ENCODE measurements at places on chromosomes 16 and 17.

GRCh38 chr16:70664325-70665112, 18.2 kb downstream of the IL34 start:
- DNase-seq: no peak

- no peak for DNase-seq
These were observed 23.4 kb downstream of the ADAT1 start for GRCh38 chr16:75599452-75600277.

DNA sequence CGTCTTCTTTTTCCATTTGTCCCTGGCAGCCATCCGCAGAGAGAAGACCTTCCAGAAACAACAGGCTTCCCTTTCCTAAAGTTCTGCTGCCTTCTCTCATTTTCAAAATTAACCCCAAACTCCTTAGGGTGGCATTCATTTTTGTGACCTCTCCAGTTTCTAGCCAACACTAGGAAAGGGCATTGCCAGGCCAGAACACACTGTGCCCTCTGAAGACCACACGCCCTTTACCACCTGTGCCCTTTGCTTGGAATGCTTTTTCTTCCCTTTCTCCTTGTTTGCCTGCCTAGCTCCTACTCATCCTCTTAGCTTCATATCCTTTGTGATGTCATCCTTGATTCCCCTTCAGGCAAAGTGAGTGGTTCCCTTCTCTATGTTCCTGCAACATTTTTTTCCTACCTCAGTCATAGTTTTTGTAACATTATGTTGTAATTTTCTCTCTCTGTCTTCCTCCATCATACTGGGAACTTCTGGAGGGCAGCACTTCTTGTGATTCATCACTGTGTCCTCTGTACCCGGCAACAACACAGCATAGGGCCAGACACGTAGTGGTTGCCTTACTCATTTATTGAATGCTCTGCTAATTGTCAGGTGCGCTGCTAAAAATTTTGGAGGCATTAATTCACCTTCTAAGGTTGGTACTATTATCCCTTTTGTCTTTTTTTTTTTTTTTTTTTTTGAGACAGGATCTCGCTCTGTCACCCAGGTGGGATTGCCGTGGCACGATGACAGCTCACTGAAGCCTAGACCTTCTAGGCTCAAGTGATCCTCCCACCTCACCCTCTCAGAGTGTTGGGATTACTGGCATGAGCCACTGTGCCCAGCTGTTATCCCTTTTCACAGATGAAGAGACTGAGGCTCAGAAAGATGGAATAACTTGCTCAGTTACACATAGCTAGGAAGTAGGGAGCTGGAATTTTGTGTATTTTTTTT, 1.0 kb downstream of the KAT8 start:
- peak; percentile 65 for DNase-seq

DNA sequence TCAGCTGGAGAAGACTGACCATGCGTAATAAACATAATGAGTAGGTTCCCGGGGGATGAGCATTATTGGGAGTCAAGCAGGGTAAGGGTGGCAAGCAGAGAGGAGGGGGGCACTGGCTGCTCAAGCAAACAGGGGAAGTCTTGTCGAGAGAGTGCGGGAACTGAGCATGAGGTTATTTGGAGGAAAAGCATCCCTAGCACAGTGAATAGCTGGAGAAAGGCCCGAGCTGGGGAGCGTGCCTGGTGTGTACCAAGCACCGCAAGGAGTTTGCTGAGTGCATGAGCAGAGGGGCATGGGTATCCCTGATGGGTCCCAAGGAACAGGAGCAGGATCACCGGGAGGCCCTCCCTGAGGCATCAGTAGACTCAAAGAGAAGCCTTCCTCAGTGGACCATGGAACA, 17.2 kb downstream of the CYTH1 start:
- no peak for DNase-seq

DNA sequence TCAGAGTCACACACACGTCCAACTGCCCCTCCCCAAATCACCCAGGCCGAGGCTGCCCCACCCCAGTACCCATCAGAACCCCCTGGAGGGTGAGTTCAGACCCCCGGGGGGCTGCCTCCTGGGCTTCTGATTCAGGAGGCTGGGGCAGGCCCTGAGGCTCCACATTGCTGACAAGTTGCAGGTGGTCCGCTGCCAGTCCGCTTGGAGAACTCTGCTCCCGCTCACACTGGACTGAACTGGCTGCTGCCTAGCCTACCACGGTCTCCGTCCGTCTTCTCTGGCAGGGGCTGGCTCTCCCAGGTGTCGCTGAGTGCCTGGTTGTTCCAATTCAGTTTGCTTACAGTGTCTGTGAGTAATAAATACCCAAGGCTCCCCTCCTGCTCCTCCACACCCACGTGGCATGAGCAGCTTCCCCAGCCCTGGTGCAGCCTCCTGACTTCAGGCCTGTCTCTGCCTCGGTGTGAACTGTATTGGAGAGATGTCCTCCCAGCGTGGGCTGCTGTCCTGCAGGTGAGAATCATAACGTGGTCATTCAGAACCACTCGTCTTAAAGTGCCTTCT, 163.4 kb downstream of the LAT start:
- DNase-seq: no peak

DNA sequence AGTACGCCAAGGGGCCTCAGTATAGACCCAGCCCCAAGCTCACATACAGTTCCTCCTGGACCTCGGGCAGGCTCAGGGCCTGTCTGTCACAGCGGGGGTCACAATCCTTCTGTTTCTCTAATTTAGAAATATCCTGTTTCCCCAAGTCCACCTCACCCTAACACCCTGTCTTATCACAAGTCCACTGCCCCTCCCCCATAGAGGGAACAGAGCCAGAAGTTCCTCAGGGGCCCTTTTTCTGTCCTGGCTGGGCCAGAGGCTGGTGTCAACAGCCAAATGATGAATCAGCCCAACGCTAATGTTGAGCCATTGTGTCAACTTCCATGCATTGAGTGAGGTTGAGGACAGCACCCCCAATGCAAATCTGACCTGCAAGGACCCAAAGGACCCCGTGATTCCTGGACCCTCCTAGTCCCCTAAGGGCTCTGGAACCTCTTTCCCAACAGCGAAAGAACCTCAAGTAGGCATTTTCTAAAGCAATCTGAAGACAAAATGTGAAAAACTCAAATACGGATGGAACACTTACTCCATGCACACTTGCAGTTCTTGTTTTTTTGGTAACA, 58.6 kb downstream of the PECAM1 start:
- peak; percentile 74 for DNase-seq

DNA sequence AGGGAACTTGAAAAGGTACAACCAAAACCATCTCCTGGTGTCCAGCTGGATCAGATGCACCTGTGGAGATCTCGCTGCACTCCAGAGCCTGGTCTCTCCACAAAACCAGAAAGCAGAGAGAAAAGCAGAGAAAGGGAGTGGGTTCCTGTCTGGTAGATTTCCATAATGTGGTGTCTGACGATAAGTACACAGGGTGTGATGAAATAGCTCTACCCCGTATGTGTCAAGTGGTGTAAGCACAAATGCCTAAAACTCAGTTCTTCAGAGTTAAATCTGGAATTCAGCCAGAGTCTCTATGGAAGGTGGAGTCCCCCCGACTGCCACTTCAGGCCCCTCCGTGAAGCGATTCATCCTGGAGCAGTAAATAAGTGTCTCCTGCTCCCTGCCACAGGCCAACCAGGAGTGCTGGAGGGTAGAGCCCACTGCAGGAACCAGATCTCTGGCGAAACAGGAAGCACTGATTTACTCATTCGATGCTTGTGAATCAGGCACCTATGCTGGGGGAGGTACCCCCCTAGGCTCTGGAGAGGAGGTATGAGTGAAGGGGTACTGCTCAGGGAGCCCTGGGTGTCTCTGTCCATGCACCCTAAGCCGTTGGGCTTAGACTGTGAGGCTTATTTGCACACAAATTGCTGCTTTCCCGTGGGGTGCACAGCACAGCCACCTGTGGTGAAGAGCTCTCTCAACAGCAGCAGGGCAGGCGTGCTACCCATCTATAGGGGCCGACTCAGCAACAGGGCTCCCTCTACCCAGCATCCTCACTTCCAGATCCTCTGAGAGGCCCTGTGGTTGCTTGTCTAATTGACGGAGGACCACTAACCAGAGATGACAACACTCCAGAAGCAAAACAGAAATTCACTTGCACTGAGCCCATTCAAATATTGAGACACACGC, 97.1 kb upstream of the MYOCD start:
- no peak for DNase-seq

DNA sequence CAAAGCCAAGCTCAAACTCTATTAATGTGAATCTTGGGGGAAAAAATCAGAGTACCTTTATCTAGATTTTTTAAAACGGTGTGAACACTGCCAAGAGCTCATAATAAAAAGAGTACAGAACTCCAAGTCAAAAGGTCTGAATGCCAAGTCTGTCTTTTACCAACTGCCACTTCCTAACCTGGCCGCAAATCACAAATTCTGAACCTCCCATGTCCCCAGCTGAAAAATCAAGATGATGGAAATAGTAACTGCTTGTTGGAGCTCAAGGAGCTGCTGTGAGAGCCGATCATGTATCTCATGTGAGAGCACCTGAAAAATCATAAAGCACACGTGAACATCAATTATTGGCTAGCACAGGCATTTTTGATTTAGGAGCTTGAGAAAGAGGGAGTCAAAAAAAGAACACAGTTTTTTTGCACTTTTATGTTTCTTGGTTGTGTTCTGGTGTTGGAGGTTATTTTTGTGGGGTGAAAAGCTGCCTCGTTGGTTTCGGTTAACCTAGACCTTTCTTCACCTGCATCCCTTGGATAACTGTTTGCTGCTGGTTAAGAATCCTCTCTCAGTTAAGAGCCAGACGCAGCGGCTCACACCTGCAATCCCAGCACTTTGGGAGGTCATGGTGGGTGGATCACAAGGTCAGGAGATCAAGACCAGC, 50.5 kb downstream of the GAS7 start:
- no peak for DNase-seq

GRCh38 chr16:87864331-87864989, 4.8 kb downstream of the SLC7A5 start:
- DNase-seq: no peak

DNA sequence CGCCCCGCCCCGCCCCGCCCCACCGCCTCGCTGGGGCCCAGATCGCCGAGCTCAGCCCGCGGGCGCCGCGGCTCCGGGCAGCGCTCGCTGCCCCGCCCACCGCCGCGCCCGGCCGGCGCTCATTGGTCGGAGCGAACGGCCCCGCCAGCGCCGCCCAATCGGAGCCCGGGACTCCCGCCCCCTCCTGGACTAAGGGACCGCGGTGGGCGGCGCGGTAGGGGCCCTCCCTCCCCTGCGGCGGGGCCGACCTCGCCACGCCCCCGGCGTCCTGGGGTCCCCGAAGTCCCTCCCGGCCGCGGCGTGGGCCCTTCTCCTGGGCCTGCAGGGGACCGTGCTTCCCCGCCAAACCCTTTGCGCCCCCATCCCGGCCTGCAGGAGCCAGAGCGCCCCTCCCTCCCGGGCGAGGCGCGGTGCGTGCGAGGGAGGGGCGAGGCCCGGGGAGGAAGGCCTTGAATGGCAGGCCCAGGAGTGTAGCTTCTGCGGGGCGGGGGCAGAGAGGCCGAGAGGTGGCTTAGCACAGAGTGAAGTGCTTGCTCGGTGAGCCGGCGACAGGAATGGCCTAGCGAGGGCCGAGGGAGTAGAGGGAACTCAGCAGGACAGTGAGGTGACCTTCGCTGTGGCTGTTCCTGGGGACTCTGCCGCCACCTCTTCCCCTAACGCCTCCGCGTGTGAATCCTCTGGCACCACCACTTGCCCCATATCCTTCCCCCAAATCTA, at the start of gene CAMKK1:
Gene CAMKK1, minus strand, starts transcription at position 51 of the 717 bp plus-strand sequence. CDS start 7,366 bp downstream, outside the sequence.
- peak; percentile 79 for DNase-seq

DNA sequence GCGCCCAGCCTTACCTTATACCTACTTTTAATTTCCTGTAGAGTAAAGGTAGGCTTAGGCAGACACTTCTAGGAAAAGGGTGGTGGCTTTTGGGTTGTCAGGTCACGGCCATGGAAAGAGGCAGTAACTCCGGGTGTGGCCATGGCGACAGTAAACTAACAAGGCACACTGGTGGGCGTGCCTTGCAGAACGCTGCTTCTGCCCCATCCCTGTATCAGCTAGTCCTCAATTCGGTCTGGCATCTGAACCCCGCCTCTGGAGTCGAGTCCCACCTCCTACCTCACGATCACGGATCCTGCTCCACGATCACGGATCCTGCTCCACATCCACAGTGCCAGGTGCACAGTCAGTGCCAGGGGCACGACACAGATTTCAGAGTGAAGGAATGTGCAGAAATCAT, 5.6 kb downstream of the ADCY9 start:
- no peak for DNase-seq

- DNase-seq: no peak
These were observed 3.9 kb downstream of the USP10 start for GRCh38 chr16:84703681-84704080.

- peak; percentile 71 for DNase-seq
These were observed 90.6 kb upstream of the CDH5 start for GRCh38 chr16:66275775-66276428.

- no peak for DNase-seq
These were observed 3.3 kb upstream of the KCTD11 start for GRCh38 chr17:7348478-7349242.

DNA sequence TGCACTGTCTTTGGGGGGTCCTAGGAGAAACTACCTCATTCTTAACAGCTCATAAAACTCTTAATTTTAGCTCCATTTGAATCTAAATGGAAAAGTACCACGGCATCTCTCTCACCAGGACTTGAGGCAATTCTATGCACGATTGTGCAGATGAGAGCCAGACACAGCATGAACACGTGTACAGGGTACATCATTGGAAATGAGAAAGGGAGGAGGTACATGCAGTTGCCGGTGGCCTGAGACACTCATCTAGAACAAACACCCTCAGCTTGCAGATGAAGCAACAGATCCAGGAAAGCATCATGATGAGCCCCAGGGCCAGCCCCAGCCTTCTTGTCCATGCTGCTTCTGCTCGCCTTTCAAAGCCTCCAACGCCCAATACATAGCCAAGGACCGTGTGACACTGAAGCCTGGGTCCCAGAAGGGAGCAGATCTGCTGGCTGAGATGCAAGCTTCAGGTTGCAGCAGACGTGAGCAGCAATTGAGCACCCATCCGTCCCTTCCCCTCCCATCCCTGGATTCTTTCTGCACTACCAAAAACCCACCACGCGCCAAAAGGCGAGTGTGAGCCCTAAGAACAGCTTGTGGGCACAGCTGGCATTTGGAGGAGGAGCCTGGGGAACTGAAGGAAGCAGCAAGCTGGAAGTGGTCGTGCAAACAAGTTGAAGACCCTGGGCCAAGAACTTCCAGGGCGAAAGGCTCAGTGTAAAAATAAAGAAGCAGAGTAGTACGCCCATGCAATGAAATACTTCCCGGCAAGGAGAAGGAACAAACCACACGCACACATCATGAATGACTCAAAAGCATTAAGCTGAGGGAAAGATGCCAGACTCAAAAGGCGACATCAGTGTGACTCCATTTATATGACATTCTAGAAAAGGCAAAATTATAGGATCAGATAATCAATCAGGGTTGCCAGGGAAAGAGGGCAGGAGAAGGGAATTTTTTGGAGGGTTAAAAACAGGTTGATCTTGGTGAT, 7.3 kb upstream of the RCVRN start:
- DNase-seq: no peak

DNA sequence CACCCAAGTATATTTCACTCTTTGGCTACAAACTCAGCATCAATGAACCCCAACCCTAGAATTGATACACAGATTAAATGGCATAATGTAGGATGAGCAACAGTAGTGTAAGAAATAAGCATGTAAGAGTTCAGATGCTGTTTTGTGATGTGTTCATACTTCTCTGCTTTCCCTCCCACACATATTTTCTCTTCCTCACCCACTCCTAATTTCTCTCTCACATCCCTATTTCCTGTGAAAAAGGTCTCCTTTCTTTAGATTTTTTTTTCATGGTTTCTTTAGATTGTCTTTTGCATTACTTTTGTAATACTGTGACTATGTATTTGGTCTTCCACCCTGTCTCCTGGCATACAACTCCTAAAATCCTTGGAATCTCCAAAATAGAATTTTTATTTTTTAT, 21.7 kb downstream of the CREBBP start:
- DNase-seq: no peak
